SHP77 (cell line): ENCODE measurements at places on chromosomes 12 and 14.

- no peak for DNase-seq
Measured at GRCh38 chr12:68538726-68539614, 71.7 kb upstream of the RAP1B start.

DNA sequence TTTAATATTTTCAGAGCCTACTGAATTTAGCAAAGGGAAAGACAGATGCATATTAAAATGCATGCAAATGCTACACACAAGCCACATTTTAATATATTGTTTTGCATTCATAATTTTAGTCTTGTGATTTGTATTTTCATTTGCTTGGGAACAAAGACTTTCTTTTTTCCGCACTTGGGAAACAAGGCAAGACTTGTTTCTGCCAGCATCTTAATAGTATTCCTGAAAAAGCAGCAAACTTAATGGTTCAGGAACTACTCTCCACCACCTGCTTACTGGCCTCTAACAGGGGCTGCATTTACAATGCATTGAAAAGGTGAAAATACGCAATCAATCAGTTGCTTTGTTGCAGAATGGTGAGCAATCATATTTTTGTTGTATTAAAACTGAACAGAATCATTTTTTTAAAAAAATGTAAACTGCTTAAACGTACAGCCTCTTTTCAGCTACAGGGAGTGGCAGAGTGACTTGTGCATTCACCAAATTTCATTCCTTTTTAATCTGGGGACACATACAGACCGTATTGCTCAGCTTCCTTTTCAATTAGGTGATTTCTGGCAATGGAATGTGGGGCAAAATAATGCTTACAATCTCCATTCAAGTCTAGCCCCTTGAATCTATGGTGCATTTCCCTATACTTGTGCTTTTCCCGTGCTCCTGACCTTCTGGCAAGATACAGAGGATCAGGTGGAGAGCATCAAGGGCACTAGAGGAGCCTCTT is 144.1 kb upstream of the BTG1 start:
- no peak for DNase-seq

GRCh38 chr12:153080-153746 is 60.7 kb downstream of the SLC6A12 start:
- DNase-seq = peak; percentile 68

GRCh38 chr14:95452893-95453712 is 63.3 kb downstream of the SYNE3 start:
- DNase-seq = no peak

GRCh38 chr14:53772936-53773335 is 183.7 kb downstream of the BMP4 start:
- DNase-seq = no peak

DNA sequence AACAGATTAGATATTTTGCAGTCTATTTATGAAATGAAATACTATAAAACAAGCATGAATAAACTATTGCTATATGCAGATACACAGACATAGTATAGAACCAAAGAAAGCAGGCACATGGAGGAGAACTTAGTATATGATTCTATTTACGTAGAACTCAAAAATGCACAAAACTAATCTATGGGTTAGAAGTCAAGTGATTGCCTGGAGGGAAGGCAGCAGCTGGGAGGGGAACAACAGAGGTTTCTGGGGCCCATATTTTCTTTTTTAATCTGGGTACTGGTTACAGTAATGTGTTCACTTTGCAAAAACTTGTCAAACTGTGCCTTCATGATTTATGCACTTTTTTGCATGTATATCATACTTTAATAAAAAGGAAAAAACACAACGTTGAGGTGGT is 202.0 kb downstream of the BCAT1 start:
- DNase-seq = no peak

DNA sequence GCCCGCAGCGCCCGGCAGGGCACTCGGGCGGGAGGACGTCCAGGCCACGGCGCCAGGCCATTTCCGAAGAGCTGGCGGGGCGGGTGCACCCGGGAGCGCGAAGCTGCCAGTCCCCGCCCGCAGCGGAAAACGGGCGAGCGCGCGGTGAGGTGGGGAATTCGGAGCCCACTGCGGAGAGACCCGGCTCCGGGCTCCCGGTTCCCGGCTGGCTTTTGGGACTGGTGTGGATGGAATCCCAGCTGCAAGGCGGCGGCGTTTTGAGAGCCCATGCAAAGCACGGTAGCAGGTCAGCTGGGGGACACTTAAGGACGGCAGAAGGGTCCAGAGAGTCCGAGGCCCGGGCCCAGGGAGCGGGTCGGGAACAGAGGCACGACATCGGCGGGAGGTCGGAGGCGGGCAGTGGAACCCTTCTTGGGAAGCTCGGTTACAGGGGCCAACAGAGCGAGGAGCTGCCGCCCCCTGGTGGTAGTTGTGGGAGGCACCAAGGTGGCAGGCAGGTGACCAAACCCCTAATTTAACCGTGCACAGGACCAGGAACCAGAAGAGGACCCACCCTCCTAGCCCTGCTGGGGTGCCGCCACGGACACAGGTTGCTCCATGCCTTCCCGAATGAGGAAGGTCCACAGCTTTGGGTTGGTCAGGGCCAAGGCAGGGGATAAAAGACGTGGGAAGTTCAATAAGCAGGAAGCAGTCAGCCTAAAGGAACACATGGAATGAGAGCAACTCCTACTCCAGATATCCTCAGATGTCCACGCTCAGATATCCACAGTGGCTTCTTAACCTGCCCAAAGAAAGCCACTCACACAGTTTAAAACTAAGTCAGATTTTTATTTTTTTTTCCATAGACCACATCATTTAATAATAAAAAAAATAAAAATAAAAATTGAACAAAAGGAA is 685 bp upstream of the CDH24 start:
- no peak for DNase-seq
